T-helper 22 cell (primary cell): ENCODE measurements at places on chromosomes 7 and 10.
A peak's percentile ranks its signal among the peaks of the same experiment; 100 is the strongest.

DNA sequence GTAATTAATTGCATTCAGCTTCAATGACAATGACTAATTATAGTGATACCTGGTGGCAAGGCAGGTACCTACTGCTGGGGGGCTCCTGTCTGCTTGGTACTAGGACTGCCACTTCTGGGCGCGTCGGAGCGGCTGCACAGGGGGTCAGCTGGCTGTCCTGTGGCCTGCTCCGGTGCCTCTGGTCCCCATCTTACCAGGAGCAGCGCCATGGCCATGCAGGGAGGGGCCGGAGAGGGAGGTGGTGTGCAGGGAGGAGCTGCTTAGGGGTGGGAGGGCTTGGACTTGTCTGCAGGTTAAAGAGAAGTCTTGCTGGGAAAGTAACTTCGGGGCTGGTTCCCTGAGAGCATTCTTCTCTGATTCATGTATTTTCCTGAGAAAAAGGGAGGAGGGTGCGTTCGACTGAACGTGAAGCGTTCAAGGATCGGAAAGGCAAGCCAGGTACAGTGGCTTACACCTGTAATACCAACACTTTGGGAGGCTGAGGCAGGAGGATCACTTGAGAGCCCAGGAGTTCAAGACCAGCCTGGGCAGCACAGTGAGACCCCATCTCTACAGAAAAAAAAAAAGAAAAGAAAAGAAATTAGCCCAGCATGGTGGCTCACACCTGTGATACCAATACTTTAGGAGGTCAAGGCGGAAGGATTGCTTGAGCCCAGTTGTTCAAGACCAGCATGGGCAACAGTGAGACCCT lies 15.4 kb downstream of the CUX1 start:
- no peak for DNase-seq

GRCh38 chr10:79933961-79934360 lies 14.9 kb downstream of the SFTPD start:
- no peak for DNase-seq

GRCh38 chr7:157568770-157569584 lies 232.2 kb downstream of the DNAJB6 start:
- DNase-seq, result peak; percentile 40

- no peak for DNase-seq
These were observed 134.1 kb downstream of the SPAG6 start for GRCh38 chr10:22479419-22479818.

DNA sequence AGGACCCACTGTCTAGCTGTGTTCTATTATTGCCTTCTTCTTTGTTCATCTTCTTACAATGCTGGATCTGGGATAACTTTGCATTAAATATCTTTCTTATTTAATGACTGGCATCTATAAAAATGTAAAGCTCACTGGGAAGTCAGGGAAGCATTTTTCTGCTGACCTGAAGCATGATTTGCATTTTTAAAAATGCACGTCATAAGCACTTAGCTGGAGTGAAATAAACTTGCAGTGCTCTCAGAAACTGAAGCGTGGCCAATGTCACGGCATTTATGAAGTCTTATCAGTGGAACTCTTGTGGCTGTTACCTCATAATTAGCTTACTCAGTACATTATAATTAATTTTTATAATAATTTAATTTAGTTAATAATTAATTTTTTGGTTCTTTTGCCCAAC lies 59.1 kb downstream of the FRMD4A start:
- DNase-seq, result no peak

DNA sequence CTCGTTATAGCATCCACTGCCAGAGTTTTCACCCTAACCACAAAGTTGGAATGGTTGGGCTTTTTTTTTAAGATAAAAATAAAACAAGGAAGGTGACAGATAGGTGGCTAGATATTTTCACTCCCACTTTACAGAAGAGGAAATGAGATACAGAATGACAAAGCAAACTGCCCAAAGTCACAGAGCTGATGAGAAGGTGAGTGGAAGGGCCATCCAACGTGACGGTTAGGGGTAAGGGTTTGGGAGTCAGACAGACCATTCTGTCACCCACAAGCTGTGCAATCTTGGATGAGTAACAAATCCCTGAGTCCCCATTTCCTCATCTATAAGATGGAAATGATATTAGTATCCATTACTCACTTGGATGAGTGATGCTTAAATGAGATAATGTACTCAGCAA lies 106.9 kb upstream of the PDLIM1 start:
- DNase-seq, result no peak

- no peak for DNase-seq
These were observed 65.6 kb downstream of the SH3PXD2A start for GRCh38 chr10:103789771-103790201.

GRCh38 chr7:12623885-12624498 lies 53.5 kb downstream of the SCIN start:
- no peak for DNase-seq

DNA sequence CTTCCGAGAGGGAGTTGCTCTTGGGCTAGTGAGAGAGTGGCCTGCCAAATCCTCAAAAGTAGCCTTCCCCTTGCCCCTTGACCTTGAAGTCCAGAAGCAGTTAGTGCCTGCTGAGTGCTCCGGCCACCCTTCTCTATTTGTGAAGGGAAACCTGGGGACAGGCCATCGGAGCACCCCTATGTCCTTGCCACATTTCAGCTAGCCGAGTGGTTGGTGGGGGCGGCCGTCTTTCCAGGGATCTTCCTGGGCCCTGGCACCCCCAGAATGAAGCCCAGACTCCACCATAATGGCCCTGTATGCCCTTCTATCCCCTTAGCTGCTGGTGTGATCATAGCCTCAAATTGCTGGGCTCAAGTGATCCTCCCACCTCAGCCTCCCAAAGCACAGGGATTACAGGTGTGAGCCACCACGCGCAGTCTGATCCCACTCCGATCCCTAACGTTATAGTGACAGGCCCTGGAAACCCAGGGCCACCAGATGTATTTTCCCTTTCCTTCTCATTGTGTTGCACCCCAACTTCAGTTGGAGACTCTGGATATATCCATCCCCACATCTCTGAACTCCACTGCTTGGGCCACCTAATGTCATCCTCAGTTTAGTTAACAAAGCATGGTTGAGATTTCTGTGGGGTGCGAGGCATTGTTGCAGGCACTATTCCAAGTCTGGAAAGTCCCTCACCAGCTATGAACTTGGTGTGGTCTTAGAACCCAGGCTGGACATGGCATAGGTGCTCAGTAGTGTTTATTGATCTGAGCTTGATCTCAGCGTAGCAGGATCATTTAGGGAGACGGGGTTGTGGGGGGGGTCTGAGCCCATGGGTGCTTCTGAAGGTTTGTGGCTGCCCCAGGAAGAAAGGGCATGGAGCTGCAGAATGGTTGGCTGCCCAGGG lies 1.6 kb downstream of the TSPAN14 start:
- DNase-seq, result no peak

GRCh38 chr10:67790534-67791408 lies 47.2 kb downstream of the DNAJC12 start:
- no peak for DNase-seq

DNA sequence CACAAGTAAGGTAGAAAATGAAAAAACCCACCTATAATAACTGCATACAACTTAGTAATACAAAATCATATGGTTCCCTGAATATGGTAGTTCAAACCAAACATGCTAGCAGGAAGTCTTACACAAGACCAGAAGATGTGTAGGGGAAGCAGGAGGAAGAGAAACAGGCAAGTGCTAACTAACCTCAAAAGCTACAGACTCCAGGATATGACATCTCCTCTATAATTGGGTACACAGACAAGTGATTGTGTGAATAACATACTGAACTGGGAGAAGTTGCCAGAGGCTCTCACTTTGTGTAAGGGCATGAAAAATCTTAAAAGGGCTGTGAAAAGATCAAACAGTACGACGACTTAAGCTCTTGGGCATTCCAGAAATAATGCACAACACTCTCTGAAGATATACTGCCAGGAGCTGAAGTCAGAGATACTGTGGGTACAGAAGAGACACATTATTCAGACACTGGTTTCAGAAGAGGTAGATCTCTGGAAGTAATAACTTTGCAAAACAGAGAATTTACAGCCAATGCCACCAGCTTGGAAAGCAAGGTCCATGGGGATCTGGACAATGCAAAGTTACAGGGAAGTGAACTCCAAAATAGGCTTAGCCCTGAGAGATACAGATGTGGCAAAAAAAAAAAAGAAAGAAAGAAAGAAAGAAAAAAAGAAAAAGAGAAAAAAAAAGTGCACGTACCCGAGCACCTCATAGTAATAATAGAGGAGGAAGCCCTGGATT lies 767.2 kb downstream of the TNS3 start:
- no peak for DNase-seq

DNA sequence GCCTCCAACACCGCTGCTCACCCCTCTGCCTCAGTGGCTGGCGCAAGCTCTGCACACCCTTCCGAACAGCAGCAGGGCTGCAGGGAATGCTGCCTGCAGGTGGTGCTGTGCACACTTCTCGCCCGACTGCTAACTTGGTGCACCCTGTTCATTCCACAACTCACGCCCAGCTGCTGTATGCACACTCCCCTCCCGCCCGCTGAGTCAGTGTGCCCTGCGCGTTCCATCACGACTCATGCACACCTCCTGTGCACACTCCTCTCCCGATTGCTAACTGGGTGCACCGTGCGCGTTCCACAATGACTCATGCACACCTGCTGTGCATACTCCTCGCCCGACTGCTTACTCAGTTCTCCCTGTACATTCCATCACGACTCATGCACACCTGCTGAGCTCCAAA lies 21.5 kb downstream of the ADARB2 start:
- no peak for DNase-seq

DNA sequence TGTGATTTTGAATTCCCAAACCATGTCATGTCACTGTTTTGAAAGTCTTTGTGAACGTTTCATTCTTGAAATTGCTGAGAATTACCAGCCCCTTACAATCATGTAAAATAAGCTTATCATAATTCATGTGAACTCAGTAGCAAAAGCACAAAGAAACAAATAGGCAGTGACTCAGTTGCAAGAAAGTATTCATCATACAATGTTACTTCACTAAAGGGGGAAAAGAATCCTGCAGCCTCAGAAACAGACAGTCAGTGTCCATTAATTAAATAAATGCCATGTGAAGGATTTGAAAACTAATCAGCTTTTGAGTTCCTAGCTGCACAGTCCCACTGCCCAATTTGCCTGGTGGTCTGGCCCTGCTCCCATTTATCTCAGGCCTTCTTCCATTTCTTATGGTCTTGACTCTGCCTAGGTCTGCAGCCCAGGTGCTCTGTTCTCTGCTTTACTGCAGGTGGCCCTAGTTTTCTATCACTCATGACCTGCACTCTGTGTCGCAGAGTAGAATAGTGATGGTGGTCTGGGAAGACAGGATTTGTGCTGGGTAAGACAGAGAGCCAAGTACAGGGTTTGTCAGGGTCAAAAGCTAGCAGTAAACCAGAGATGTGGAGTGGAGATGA lies 99.7 kb downstream of the PLCE1 start:
- no peak for DNase-seq

GRCh38 chr7:74502216-74502891 lies 48.6 kb downstream of the GTF2IRD1 start:
- DNase-seq, result no peak

- no peak for DNase-seq
These were observed 16.4 kb upstream of the ITPRID1 start for GRCh38 chr7:31497516-31497915.

DNA sequence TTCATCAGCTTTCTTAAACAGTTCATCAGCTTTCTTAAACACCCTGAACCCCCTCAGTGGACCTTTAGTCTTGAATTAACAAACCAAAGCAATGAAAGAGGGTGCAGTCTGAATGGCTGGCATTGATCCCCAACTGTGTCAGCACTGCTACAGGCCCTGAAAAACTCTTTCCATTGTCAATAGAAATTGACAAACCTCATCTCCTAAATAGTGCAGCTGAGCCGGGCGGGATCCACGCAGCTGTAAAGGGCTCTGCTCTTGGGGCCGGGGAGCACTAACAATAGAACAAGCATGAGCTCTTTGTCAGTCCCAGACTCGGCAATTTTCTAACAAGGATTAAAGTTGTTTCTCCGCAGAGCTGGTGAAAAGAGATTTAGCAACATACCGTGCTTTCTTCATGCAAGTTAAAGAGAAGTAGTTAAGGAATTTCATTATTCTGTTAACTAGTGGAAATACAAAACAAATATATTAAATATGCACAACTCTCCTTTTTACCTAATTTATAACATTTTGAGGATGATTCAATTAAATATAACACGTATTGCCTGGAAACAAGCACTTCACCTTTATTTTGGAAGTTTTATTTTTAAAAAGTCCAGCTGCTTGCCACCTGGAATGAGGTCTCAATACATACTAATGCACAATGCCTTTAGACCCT lies 24.7 kb upstream of the FEZF1 start:
- no peak for DNase-seq

DNA sequence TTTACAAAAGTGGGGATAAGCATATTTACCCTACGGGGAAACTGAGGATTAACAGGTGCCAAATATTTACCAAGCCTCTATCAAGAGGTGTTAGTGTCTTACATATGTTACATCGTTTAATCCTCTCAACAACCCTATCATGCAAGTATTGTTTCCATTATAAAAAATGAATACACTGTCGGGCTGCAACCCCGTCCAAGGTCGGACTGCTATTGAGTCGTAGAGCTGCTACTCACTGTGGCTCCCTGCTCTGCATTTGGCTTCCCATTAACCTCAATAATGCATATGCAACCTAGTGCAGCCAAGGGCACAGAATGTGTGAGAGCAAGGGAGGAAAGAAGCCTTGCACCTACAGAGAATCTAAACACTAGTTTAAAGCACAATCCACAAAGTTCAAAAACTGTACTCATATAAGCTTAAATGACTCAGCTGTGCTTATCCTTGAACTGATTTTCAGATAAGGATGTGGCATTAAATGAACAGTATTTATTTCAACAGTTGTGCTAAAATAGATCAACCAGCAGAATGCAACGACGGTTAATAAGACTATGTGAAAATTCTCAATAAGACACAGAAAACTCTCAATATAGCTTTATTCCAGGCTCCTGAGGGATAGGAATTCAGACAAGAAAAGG lies 49.9 kb downstream of the UBE2H start:
- no peak for DNase-seq

- no peak for DNase-seq
These were observed 751 bp upstream of the GTPBP10 start for GRCh38 chr7:90345595-90346335.

GRCh38 chr7:2843191-2843685 lies 870 bp downstream of the GNA12 start:
- DNase-seq, result no peak

DNA sequence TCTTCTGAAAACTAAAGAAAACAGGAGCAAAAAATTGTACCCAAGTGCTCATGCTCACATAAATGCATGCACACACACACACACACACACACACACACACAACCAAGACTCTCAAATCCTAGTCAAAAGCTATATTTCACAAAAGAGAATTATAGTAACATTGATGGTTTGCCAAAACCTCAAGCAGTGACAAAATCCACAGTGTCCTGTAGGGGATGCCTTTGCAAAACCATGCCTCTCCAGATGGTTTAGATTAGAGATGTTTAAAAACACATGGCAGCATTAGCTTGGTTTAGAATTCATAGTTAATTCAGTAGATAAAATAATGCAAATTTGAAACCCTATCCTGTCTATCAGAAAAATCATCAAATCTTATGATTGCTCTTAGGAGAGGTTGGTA lies 232.2 kb downstream of the DYNC1I1 start:
- no peak for DNase-seq

DNA sequence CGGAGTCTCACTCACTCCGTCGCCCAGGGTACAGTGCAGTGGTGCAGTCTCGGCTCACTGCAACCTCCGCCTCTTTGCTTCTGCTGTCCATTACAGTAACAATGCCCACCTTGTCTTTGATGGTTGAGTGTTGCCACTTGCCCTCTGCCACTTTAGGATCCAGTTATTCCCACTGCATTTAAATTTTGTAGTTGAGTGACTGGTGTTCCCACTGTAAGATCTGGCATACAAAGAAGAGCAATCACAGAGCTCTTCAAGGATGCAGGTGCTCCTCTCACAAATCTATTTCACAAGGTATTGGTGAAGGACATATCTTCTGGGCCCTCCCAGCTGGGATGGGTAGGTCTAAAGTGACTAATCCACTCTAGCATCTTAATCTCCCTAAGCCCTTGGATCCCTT lies 12.6 kb downstream of the PTER start:
- no peak for DNase-seq
